ENCODE measurements at places on chromosomes 3 and 15.

- no peak for DNase-seq
Observed at GRCh38 chr15:91523596-91523995, 329.9 kb upstream of the SLCO3A1 start.

DNA sequence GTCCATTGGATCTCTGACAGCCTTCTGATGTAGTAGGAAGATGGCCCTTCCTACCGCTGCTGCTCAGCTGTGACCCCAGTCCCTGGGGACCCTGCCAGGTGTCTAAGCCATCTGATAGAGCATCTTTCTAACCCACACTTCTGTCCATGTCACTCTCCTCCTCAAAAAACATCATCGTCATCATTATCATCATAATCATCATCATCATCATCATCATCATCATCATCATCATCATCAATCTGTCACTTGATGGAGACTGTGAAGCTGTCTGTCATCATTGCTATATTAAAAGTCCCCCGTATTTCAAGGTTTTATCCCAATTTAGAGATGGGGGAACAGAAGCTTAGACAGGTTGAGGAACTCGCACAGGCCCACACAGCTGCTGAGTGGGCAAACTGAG is 75.1 kb upstream of the SLC6A11 start:
- no peak for DNase-seq

GRCh38 chr3:156626104-156626503 is 48.3 kb upstream of the TIPARP start:
- peak; percentile 48 for DNase-seq

DNA sequence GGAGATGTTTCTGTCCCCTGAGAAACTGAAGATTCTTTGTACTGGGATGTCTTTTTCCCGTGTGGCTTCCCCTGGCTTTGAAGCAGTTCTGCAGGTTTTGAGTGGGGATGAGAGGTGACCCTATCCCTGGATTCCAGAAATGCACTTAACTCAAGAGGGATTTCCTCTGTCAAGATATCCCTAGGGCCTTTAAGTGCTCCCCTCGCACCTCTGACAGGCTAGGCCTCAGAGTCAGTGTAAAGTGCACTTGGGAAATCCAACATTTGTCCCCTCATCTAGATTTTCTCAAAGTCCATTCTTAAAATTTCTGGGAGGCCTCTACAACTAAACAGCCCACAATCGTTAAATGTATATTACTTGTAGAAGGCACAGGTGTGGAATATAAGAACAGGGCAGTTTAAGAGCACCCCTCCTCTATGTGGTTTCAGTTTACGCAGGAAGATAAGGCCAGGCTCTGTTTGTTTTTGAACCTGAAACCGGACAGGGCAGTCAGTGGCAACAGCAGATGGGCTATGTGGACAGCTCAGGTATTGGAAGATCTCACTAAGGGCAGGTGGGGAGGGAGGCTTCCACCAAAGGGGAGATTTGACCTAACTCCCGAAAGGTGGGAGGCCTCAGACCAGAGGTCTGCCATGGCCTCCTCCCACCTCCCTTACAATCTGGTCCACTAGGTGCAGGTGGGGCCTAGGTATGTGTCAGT is 4.8 kb downstream of the C3orf52 start:
- DNase-seq = no peak

DNA sequence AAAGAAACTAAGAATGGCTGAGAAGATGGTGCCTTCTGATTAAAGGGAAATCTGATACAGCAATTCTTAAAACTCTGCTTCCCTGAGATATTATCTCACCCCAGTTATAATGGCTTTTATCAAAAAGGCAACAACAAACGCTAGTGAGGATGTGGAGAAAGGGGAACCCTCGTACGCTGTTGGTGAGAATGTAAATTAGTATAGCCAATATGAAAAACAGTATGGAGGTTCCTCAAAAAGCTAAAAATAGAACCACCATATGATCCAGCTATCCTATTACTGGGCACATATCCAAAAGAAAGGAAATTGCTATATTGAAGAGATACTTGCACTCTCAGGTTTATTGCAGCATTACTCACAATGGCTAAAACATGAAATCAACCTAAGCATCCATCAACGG is 65.1 kb downstream of the GOLIM4 start:
- no peak for DNase-seq

GRCh38 chr3:188174317-188175044 is 20.5 kb downstream of the LPP start:
- DNase-seq = no peak

- no peak for DNase-seq
Observed at GRCh38 chr15:101049282-101049681, 130.1 kb downstream of the LRRK1 start.

- no peak for DNase-seq
Observed at GRCh38 chr15:72285402-72285801, 13.0 kb upstream of the PARP6 start.

DNA sequence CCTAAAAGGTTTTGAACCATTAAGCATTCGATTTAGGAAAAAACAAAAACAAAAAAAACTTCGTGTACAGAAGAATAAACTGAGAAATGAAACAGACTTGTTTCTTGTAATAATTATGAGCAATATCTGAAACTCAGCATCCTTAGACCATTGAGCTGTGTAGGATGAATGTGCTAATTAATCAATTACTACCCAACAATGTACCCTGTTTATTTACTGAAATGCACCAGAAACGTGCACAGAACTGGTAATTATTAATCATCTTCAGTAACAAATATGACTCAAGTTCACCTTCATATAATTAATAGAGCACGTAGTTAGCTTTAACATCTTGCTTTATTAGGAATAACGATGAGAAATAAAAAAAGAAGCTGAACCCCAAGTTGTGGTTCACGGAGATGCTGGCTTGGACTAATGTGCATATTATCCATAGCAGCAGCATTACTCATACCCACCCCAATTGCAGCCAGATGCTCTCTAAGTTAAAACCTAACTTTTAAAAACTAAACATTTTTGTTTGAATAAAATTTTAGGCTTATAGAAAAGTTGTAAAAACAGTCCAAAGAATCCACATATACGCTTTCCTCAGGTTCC is 10.2 kb upstream of the C15orf61 start:
- DNase-seq = no peak

- DNase-seq = no peak
Observed at GRCh38 chr15:75021341-75021740, 2.0 kb upstream of the PPCDC start.

- no peak for DNase-seq
Observed at GRCh38 chr3:8070011-8070410, 431.6 kb upstream of the LMCD1 start.

GRCh38 chr15:73375012-73375411 is 6.3 kb upstream of the HCN4 start:
- no peak for DNase-seq

DNA sequence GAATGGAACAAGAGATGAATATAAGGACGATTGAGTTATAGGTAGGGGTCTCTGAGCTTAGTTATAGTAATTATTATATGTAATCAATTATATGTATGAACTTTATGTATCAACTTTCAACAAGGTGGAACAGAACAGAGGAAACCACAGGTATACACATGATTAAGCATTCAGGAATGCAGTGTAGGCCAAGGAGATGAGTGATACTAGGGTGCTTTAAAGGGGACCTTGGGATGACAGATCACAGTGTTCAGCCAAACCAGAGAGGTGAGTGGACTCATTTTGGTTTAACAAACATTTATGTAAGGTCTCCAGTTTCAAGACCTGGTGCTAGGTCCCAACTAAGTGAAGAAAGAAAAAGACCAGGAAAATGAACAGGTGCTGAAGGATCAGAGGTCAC is 895.5 kb downstream of the ROBO2 start:
- DNase-seq = no peak

GRCh38 chr15:100651253-100651652 is 48.9 kb downstream of the ASB7 start:
- no peak for DNase-seq

DNA sequence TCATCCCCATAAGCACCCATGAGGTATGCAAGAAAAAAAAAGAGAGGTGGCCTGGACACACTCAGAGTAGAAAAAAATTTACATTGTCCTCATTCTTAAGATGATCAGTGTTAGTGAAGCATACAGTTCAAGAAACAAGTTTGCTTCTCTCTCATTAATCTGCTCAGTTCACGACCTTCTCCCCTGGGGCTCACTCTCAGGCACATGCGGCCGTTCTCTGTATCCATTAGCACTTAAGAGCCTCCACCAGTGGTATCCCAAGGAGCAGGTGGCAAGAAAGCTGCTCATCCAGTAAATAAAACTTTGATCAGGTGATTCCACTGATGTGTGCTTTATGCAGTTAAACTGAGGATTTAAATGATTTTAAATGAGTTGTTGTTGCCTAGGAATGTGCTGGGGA is 57.4 kb downstream of the ARHGAP31 start:
- no peak for DNase-seq

GRCh38 chr3:42714171-42714852 is 11.7 kb upstream of the HHATL start:
- DNase-seq = no peak

- DNase-seq = no peak
Observed at GRCh38 chr15:86155551-86155950, 75.9 kb downstream of the AGBL1 start.

All from NCI-H774 (cell line).